ENCODE measurements at places on chromosomes 3 and 15.

DNA sequence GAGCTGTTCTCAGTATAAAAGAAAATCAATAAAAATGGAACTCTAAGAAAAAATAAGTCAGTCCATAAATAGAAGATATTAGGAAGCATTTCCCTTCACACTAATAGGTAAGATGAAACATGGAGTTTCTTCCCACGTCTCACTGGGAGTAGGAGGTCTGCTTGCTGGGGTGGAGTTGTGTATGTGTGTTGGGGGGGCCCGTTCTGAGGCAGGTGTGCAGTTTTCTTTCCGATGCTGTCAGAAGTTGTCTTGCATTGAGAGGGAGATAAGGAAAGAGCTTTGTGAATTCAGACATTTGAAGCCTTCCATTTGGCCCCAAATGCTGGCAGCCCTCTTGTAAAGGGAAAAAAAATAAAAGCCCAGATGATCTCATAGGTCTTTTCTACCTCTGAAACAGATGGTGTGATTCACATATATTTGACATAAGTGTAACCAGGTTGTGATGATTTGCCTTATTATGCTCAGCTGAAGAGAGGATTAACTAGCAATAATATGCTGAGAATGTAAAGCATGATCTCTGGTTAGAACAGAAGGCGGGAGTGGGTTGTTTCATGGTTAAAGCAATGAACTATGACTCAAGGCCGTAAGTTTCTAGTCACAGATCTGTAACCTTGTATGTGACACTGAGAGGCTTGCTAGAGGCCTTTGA, 8.8 kb downstream of the RASGRP1 start:
- no peak for DNase-seq

DNA sequence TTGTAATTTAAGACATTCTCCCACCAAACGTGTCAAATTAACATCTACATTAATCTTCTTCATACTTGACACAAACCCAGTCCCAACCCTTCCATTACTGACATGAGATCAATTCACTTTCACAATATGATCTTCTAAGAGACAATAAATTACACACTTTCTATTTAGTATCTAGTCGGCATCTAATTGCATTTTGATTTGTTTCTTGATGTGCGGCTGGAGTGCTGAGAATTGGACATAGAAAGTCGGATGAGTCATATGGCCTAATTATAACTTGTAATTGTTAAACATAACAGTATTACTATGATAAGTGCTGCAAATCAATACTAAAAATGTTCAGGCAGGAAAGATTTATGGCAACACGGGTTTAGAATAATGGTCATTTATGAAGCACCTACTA, 78.4 kb upstream of the RORA start:
- DNase-seq: no peak

GRCh38 chr3:98788651-98789050, 25.5 kb downstream of the ST3GAL6 start:
- DNase-seq: no peak

DNA sequence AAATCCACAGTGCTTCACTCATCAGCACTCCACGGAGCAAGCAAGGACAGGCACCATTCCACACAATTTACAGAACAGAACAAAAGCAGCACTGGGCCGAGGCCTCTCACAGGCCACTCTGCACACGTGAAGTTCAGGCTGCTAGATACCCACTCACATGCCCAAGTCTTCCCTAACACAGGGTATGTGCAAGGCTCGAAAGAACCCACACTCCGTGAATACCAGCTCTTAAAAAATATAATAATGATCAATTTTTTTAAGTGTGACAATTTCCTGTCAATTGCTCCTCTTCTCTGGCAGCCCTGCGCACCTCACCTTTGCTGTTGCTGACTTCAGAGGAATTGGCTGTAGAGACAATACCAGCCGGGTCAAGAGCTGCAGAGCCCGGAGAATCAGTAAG, 19.0 kb downstream of the XPC start:
- DNase-seq: no peak

GRCh38 chr15:34038023-34038870, 757 bp downstream of the AVEN start:
- DNase-seq: peak; percentile 82

DNA sequence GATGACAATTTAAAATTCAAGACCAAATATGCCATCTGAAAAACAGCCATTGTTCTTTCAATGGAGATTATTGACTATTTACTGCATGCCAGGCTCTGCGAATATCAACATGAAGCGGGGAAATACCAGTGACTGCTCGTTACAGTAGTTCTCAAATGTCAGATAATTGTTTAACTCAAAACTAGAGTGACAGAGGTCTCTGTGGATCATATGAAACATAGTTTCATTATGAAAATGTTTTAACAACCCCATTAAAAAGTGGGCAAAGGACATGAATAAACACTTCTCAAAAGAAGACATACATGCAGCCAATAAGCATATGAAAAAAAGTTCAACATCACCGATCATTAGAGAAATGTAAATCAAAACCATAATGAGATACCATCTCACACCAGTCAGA, 50.0 kb upstream of the GPR149 start:
- DNase-seq: no peak

- DNase-seq: no peak
These were observed 11.3 kb upstream of the LIMD1 start for GRCh38 chr3:45583021-45583851.

DNA sequence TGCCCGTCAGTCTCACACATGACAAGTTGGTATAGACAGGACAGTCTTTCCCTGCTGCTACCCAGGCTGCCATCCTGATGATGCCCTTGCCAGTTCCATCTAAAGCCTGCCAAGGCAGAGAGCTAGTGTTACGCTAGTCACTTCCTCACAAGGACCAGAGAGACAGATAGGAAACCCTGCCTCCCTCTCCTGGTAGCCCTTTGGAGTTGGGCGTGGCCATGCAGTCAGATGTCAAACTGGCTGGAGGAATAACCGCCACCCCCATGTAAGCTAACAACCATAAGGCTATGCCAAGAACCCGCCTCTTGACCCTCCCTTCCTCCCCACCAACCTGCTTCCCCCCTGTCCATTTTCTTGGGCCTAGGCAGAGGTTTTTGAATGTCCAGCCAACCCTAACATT, 2.8 kb downstream of the TMEM115 start:
- DNase-seq: no peak

GRCh38 chr3:140292684-140293083, 357.7 kb downstream of the CLSTN2 start:
- no peak for DNase-seq

DNA sequence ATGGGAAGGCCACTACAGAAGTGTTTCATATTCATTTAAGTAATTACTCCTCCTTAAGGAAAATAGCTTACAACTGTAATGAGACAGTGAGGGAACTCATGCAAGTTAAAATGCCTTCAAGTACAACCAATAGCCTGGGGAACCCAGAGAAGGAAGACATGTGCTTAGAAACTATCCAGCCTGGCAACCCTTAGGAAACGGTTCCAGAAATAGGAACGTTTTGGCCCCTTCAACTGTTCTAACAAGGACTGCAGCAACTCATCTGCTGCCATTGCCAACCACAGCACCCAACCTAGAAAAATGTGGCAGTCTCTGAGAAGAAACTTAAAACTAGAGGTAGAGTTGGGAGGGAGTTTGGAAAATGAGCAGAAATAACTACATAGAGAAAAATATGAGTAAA, 147.5 kb upstream of the STRIT1 start:
- DNase-seq: no peak

- DNase-seq: no peak
These were observed 225.6 kb upstream of the SATB1 start for GRCh38 chr3:18650731-18651130.

DNA sequence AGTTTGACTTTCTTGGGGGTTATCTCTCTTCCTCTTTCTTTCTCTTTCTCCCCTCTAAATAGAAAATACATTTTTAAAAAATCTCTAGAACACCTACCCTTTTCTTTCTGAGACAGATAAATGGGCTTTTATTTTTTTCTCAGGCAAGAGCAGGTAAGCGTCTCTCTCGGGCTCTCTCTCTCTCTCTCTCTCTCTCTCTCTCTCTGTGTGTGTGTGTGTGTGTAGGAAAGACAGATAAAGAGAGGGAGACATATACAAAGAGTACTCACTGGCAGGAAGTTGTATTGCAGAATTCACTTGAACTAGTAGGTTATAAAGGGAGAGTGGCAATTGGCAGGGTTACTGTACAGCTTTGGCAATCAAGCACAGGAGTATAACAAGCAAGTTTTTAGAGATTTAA, 118.1 kb upstream of the LSAMP start:
- DNase-seq: no peak

DNA sequence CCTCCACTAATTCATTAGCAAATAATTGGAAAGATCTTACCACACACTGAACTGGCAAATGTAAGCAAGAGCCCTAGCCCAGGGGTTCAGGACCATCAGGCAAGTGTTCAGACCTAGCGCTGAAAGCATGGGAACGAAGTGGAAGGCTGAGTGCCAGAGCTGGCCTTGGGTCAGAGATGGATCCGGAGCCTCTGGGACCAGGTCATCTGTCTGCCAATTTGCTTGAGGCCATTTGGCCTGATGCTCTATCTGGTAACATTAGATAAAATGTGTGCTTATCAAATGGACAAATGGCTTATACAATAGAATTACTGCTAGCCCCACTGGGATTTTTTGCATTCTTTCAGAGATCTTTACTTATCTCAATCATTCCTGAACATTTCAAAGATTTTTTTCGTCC, 1.4 kb upstream of the TMC3 start:
- no peak for DNase-seq

DNA sequence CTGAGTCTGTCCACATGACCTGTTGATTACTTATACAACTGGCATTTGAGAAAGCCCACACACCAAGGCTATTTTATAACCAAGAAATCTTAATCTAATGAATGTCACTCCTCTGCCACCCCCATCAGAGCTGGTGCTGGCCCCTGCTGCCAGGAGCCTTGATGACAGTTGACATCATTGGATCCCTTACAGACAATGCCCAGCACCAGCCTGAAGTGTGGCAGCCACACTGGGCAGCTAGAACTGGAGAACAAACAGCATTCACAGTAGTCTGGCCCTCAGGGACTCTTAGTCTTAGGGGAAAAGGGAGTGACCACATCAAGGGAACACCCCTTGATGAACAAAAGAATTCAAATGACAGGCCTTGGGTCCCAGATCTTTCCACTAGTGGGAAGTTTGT, 840.6 kb downstream of the EPHA3 start:
- no peak for DNase-seq

GRCh38 chr3:49495023-49495422, 25.0 kb downstream of the DAG1 start:
- no peak for DNase-seq

- DNase-seq: no peak
These were observed 4.8 kb downstream of the PAQR5 start for GRCh38 chr15:69303337-69304181.

- no peak for DNase-seq
These were observed 223.5 kb upstream of the RBMS3 start for GRCh38 chr3:29057326-29057725.
